ENCODE measurements at places on chromosomes 13 and 19.
A peak's percentile ranks its signal among the peaks of the same experiment; 100 is the strongest.

DNA sequence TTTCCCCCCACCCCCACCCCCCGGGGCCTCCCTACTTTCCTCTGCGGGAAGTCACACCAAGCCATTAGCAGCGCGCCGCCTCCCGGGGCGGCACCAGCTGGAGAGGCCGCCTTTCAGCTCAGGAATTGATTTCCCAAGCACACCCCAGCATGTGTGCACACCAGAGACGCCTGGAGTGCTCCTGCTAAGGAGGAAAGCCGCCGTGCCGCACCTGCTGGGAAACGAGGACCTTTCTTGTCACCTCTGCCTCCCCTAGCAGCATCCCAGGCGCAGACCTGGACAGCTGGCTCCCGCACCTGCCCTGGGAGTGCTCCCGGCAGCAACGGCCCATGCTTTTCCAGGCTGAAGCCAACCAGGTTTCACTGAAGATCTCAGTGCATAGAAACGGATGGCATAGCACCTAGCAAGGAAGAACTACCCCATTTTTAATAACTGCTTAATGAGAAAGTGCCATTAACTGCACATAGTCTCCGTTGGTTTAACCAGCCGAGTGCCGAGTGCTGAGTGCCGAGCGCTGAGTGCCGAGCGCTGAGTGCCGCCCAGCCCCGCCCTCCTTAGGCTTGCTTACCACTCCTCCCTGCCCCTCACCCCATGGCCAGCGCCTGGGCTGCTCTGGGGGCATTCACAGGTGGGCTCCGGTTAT lies 165.0 kb downstream of the USP12 start:
- DNase-seq: no peak

- DNase-seq: peak; percentile 44
These were observed 5.3 kb upstream of the GPR4 start for GRCh38 chr19:45607071-45608029.

DNA sequence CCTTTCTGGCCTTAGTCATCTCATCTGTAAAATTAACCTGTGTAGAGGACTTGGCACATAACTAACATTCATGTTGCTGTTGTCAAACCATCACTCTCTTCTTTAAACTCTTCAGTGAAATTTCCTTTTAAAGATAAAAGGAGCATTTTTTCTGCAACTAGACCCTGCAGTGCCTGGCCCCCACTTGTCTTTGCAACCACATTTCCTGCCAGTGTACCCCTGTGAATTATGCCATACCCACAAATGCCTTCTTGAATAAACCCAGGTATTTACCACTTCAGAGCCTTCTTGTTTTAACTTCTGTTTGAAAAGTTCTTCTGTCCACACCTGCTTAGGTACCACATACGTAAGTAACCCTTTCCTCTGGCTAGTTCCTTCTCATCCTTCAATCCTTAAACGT lies 118.8 kb downstream of the CDK8 start:
- no peak for DNase-seq

- no peak for DNase-seq
These were observed 544.3 kb downstream of the EFNB2 start for GRCh38 chr13:105991131-105991530.

GRCh38 chr19:6267552-6268381 lies 12.0 kb downstream of the MLLT1 start:
- no peak for DNase-seq

- peak; percentile 15 for DNase-seq
These were observed 412.1 kb downstream of the KLF12 start for GRCh38 chr13:73722120-73722519.

- no peak for DNase-seq
These were observed 16.0 kb upstream of the PRR19 start for GRCh38 chr19:42285988-42286348.

GRCh38 chr13:95455782-95456181 lies 96.7 kb upstream of the CLDN10 start:
- no peak for DNase-seq

- DNase-seq: peak; percentile 26
These were observed 5.3 kb downstream of the ZNF85 start for GRCh38 chr19:20928371-20928770.

Measured in SW 1271 (cell line).